Glomerular endothelial cell (primary cell): ENCODE measurements at places on chromosomes 2 and 18. TPM values are rescaled to one million over a fixed set of nuclear protein-coding genes. Genes with fewer than 3 reads are reported as not detected.

The HOXD11 gene
- 2.2 and 2.5 TPM in 2 replicates for total RNA-seq

The DIPK1C gene
- not detected in 2 replicates for total RNA-seq

The USP40 gene
- 24.8 and 27.5 TPM in 2 replicates for total RNA-seq

The UGT1A3 gene
- total RNA-seq: not detected in 2 replicates

The TANC1 gene
- 80.0 and 103 TPM in 2 replicates for total RNA-seq

The NAT8 gene
- not detected in 2 replicates for total RNA-seq

The AGXT gene
- total RNA-seq: not detected in 2 replicates

The NEB gene
- 0.44 and 1.5 TPM in 2 replicates for total RNA-seq

The MERTK gene
- 10.3 and 18.8 TPM in 2 replicates for total RNA-seq

The C2orf15 gene
- total RNA-seq: 0.41 TPM in 1 of 2 replicates, not detected in the other

The CNDP1 gene
- not detected in 2 replicates for total RNA-seq

The RAX gene
- not detected in 2 replicates for total RNA-seq

The SLC11A1 gene
- 0.05 TPM in 1 of 2 replicates, not detected in the other for total RNA-seq

The CFC1 gene
- total RNA-seq: not detected in 2 replicates
